Right atrium auricular region (tissue), 2 donors: ENCODE measurements at places on chromosomes 13 and 19. TPM values are rescaled to one million over a fixed set of nuclear protein-coding genes. Genes with fewer than 3 reads are reported as not detected.

DNA sequence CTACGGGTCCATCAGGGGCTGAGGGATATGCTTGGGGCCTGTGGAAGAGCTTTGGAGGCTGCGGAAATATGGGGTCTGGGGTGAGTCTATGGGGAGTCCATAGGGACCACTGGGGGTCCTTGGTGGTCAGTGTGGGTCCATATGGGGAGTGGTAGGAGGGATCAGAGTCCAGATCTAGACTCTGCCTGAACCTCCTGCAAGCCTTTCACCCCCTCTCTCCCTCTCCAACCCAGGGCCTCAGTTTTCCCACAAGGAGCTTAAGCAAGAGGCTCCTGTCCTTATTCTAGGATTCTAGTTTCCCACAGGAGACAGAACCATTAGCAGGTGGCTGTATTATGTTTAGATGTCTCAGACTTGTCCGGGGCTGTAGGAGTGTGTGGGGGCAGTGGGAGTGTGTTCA, 161.9 kb upstream of the TSHZ3 start:
- no peak for DNase-seq

DNA sequence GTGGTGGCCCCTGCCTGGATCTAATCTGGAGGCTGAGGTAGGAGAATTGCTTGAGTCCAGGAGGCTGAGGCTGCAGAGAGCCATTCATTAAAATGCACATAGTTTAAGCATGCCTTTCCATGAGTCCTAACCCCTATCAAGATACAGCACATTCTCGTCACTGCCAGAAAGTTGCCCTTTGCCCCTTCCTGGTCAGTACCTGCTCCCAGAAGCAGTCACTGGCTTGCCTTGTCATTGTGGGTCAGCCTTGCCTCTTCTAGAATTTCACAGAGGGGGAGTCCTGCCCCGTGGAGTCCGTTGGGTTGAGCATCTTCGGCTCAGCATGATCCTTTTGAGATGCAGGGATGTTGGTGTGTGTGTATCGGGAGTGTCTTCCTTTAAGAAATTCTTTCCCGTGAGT, 10.8 kb downstream of the BICRA start:
- no peak for DNase-seq

DNA sequence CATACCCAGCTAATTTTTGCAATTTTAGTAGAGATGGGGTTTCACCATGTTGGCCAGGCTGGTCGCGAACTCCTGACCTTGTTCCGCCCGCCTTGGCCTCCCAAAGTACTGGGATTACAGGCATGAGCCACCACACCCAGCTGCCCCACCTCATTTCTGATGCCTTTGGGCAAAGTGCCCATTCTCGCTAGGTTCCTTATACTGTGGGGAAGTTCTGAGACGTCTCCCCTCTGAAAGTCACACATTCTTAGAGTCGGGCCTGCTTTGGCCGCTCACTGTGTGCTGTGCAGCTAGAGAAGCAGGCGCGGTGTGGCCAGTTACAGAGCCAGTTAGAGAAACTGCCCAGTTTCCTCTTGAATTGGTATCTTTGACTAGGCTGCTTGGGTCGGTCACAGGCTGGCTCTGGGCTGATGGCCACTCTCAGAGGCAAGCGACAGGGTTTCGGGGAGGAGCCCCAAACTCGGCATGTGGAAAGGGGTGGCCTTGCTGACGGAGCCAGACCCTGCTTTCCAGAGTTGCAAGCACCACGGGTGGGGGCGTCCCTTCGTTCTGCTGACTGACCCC, 18.0 kb downstream of the PRAM1 start:
- peak; percentile 71 for DNase-seq

DNA sequence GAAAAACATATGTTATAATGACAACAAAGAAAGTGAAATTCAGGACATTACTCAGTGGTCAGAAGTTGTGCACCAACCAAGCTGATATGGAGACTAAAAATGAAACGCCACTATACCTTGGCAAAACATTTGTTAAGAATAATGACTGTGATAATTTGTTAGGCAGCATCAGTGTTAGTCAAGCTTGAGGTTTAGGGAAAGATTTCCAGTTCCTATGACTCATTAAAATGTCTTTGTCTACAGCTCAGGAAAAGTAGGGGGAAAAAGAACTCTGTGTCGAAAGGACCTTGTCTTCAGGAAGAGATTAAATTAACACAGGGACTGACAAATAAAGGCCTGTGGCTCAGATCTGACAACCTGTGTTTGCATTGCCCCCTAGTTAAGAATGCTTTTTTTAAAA, 764.1 kb upstream of the SLITRK6 start:
- no peak for DNase-seq

The FREM2 gene
- not detected for total RNA-seq

- no peak for DNase-seq
Measured at GRCh38 chr13:41639955-41640780, 182.8 kb downstream of the RGCC start.

DNA sequence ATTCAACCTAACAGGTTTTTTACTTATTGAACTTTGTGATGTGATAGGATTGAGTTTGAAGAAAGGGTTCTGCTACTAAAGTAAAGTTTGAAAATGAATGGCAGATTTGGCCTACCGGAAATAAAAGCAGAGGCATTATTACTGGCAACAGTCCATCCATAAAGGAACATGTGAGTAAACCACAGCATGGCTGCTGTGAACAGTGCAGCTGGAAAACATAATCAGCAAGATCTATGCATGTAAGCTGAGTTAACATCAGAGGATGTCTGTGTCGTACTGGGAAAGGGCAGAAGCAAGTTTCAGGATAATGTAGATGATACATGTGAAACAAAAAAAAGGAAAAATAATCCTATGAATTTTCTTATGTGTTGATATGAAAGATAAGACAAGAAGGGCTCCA, 87.6 kb downstream of the CYSLTR2 start:
- DNase-seq = no peak

The POGLUT2 gene
- 4.4 TPM for total RNA-seq

The ZNF580 gene
- 26.2 TPM for total RNA-seq

The TMEM205 gene
- total RNA-seq = 301 TPM

GRCh38 chr13:105848494-105848893, 687.0 kb downstream of the EFNB2 start:
- DNase-seq = no peak

The PTH2 gene
- not detected for total RNA-seq

DNA sequence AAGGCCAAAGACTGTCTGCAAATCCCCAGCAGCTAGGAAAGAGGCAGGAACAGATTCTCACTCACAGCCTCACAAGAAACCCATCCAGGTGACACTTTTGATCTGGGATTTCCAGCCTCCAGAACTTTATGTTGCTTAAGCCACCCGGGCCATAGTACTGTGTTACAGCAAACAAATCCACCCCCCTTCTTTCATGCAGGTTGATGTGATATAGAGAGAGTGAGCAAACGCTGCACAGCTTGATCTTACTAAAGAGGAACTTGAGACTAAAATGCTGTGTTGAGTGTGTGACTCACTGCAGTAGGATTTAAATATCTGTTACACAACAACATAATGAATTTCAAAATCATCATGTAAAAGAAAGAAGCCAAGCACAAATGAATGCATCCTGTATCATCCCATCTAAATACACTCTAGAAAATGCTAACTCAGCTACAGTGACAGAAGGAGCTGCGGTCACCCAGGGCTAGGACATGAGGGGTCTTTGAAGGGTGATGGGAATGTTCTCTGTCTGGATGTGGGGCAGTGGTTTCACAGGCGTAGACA, 32.2 kb downstream of the RCBTB2 start:
- DNase-seq = no peak

DNA sequence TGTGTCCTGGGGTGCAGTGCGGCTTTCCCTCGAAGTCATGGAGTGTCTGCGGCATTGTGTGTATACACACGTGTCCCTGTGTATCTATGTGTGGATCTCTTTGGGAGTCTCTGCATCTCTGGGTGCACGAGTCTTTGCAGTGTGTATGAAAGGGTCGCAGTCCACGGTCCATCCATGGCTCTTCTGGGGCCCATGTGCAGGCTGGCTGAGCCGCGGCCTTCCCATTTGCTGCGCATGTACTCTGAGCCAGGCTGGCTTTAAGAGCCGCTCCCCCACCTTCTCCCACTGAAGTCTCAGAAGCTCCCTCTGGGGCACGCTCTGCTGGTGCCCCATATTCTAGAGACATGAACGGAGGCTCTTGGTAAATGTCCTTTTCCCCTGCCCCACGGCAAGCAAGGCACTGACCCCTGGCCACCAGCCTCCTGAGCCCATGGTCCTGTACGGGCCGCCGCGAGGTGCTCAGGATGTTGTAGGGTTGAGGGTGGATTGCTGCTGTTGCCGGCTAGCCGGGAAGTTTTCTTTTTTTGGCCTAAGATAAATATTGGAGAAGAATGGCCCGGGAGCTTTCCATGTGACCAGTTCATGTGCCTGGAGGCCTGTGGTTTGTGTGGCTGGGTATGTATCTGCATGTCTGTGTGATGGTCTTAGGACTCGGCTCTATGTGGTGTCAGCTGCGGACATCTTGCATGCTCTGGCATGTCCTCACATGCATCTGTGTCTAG, 31.9 kb downstream of the PAK4 start:
- no peak for DNase-seq

DNA sequence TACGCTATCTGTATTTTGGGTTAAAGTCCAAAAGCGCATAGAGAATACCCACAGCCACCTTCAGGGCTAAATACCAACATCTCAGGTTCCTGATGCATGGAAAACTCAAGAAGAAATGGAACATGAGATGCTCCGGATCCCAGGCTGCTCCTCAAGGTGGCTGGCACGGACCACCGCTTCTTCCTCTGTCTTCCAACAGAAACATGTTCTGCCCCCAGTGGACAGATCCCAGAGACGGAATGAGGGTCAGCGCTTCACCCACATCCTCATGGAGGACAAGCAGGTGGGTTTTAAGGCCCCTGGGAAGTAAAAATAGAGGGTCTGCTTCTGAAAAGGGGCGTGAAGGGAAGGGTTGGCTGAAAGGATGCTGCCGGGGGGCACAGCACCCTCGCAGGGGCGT, 17.3 kb downstream of the COL4A1 start:
- no peak for DNase-seq

The LRRC63 gene
- not detected for total RNA-seq

DNA sequence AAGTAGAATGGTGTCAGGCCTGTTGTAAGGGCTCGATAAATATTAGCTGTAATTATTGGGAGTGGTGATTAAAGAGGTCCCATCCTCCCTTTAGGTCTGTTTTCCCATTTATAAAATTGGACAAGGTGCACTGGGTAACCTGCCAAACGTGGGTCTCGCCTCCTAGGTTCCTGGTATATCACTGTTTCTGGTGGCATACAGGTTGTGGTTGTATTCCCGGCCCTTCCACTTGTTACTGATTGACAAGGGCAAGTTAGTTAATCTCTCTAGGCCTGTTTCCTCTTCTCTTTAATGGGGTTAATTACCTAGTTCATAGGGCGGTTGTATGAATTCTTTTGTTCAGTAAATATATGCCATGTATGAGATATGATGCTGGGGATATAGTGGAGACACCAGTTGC, 1.5 kb downstream of the PPP2R1A start:
- no peak for DNase-seq

The KRTDAP gene
- total RNA-seq = not detected

DNA sequence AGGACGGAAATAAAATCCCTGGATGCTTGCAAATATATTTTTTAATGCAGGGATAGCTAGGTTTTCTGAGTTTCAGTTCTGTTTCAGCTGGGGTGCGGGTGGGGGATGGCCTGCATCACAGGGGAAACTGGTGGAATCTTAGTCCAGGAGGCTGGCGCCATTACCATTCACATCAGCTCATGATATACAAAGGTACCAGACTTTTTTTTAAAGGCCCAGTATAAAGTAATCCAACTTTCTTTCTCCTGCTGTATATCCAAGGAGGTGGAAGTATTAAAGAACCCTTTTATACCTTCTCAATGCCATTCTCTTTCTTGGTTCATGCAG, 343.8 kb downstream of the KCNRG start:
- no peak for DNase-seq

DNA sequence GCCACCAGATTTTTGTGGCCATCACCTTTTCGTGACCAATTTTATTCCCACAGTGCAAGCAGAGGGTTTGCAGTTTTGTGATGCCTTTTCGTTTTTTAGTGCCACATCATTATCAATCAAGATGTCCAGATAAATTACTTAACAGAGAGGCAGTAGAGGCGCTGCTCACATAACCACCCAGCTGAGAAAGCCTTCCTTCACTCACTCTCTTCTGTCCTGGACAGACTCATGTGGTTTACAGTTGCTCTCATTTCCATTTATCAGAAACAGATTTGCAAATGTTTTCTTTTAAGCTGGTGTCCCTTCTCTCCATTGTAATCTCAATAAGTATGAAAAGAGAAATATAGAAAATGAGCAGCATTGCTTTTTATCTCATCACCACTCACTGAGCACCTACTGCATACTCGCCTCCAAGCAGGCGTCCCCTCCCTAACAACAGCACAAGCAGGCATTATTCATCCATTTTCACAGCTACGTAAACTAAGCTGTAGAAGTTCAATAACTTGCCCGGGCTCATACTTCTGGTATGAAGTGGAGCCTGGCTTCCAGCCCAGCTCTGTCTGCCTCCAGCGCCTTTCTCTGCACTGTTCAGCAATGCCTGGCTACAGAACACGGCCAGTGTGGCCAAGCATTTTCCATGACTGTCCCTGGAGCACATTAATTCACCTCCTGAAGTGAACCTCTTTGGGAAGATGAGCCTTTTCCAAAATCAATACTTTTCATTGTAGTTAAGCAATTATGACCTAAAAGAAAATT, 34.6 kb upstream of the KATNAL1 start:
- DNase-seq = peak; percentile 84

DNA sequence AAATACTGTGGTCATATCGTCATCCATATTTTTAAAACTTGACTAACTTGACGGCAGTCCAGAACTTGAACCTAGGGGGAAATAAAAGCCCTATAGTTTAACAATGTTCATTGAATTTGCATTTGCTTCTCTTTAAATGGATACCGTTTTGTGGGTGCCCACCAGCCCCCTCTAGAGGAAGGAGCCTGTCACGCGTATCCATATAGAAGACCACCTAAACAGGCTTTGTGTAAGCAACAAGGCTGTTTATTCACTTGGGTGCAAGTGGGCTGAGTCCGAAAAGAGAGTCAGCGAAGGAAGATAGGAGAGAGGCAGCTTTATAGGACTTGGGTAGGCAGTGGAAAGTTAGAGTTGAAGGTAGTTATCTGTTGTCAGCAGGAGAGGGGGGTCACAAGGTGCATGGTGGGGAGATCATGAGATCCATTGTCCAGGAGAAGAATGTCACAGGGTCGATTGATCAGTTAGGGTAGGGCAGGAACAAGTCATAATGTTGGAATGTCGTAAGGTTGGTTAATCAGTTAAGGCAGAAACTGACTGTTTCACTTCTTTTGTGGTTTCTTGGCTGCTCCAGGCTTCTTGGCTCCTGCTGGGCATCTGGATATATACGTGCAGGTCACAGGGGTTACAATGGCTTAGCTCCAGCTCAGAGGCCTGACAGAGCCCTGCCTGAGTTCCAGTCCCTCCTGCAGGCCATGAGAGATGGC, 42.5 kb upstream of the ANKRD10 start:
- DNase-seq = no peak

The SLC25A41 gene
- not detected for total RNA-seq

The PRKCG gene
- total RNA-seq = not detected
